Astrocyte of the cerebellum (primary cell): ENCODE measurements at places on chromosomes 12 and 14.

GRCh38 chr12:108403952-108404351, 64.8 kb upstream of the CMKLR1 start:
- no peak for DNase-seq

GRCh38 chr14:25841226-25841625, 756.6 kb downstream of the NOVA1 start:
- no peak for DNase-seq

GRCh38 chr14:76759589-76759988, 1.7 kb upstream of the VASH1 start:
- DNase-seq: no peak

GRCh38 chr12:15984097-15984800, 73.1 kb downstream of the DERA start:
- no peak for DNase-seq

DNA sequence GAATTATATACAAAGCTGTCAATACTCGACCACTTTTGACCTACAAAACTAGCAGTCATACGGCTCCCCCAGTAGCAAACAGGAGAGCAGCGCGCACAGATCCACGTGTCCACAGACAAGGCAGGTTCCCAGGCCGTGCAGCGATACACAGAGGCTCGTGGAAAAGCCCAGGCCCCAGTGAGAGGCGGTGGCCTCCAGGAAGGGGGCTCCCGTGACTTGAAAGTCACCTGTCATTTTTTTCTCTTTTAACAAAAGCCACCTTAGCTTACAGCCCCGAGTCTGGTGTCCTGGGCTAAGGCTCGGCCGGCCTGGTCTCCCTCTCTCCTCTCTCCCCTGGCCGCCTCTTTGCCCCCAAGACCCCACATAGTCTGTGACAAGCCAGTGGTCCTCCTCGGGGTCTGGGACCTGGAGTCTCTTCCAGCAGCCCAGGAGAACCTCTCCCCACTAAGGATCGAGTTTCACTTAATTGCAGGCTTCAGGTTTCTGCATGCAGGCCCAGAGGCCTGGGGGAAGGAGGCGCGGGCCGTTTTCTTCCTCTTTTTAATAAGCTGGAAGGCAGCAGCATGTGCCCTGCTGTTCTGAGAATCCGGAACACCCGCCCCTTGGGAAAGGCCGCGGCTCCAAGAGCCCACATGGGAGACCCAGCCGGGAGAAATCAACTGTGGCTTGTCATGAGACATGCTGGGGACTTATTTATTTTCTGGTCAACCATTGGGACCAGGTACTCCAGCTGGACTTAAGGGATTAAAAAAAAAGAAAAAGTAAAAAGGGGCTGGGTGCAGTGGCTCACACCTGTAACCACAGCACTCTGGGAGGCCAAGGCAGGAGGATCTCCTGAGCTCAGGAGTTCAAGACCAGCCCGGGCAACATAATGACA, 15.9 kb downstream of the NCOR2 start:
- DNase-seq: no peak

DNA sequence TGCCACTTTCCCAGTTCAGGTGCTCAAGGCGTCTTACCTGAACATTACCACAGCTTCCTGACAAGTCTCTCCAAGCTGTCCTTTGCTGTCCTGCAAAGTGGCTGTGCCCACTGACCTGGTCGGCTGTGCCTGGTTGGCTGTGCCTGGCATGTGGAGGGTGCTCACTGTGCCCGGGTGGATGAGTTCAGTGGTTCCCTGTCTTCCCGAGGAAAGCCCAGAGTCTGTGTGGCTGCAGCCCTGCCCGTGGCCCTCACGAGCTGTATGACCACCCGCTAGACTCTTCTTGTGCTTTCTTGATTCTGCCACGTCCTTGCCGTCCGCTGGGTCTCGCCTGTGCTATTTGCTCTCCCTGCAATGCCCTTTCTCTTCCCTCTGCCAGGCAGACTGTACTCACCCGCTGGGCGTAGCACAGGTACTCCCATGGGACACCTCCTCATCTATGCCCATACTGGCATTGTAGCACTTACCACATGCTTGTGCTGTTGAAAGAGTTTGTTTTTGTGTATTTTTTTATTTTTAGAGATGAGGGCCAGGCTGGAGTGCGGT, 95.9 kb downstream of the TSPAN9 start:
- DNase-seq: no peak

- DNase-seq: no peak
Measured at GRCh38 chr14:22071006-22071405, 397.4 kb upstream of the OR4E1 start.

DNA sequence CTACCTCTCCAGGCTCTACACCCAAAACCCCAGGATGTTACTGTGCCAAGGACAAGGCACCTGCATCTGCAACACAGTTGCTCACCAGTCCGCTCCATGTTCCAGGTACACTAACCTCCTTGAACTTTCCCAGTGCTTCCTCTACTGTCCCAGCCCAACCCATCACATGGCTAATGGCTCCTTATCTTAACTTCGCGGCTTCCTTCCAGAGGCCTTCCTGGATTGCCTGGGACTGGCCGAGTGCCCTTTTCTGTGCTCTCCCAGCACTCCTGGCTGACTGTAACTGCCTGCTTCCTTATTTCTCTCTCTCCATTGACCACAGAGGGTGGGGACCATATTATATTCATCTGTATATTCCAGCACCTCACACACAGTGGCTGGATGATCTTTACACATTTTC, 20.9 kb downstream of the POMT2 start:
- DNase-seq: no peak

DNA sequence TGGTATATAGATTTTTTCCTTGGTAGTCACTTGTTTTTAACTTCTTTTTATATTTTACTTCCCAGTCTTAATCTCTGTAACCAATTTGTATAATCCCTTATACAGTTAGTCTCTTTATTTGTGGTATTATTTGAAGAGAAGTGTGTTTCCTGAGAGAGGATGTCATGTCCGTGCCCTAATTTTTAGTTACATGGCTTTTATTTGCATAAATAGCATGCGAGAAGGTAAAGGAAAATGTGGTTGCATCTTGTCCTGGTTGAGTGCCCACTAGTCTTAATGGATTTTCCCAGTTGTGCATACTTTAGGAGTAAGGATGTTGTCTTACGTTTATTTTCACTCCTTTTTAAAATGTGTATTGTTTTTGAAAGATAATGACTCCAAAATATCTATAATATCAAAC, 27.5 kb downstream of the RAP1B start:
- no peak for DNase-seq

GRCh38 chr12:62471734-62472133, 5.1 kb downstream of the MON2 start:
- DNase-seq: no peak

DNA sequence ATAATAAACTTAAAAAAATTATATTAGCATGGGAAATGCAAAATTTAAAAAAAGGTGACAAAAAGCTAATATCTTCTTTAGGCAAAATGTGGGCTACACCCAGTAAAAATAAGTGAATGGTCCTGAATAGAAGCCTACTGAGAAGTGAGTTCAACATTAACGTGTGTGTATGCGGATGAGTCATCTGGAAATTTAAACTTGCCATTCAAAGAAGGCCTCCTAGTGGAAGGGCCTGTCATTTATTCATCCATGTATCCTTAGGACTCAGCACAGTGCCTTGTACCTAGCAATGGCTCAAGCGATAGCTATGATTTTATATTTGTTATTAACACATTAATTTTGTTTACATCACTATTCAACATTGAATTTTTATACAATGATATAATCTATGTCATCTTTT, 226.2 kb downstream of the NUBPL start:
- no peak for DNase-seq

DNA sequence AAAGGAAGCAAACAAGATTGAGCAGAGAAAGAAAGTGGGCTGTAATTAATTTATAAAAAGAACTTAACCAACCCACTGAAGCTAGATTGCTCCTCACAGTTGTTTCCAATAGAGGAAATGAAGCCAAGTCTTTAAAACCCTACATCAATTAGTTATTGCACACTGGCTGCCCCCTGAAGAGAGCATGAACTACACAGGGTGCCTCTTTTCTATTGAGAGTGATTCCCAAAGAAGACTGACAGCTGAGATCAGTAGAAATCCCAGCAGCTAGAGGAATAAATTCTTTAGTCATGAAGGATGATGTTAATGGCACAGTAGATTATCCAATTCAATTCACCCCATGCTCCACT, 8.6 kb upstream of the USP15 start:
- no peak for DNase-seq
